ENCODE measurements at places on chromosomes 5 and 9. TPM values are rescaled to one million over a fixed set of nuclear protein-coding genes. Genes with fewer than 3 reads are reported as not detected.

PCDHGA8 gene
- 4.2 TPM for total RNA-seq

- DNase-seq = no peak
These were observed 34.7 kb downstream of the SH3RF2 start for GRCh38 chr5:145971108-145971507.

- DNase-seq = no peak
These were observed 66.4 kb downstream of the PIK3R1 start for GRCh38 chr5:68282001-68282400.

DNA sequence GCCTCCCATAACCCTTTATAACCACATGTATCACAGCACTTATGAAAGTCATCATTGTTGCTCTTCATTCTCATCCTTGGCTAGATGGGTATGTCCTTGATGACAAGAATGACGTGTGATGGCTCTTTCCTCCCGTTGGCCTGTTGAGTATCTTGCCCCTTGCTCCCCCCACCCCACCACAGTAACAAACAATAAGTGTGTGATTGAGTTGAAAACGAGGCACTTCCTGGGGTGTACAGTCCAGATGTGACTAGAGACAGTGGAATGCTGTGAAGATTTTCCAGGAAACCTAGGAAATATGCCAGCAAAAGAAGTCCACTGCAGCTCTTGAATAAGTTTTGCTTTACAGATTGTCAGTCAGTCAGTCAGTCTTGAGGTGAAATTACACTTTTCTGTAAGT, 262.5 kb downstream of the ELAVL2 start:
- DNase-seq = no peak

- DNase-seq = no peak
These were observed 1063.5 kb upstream of the DMAC1 start for GRCh38 chr9:8863069-8863468.

DNA sequence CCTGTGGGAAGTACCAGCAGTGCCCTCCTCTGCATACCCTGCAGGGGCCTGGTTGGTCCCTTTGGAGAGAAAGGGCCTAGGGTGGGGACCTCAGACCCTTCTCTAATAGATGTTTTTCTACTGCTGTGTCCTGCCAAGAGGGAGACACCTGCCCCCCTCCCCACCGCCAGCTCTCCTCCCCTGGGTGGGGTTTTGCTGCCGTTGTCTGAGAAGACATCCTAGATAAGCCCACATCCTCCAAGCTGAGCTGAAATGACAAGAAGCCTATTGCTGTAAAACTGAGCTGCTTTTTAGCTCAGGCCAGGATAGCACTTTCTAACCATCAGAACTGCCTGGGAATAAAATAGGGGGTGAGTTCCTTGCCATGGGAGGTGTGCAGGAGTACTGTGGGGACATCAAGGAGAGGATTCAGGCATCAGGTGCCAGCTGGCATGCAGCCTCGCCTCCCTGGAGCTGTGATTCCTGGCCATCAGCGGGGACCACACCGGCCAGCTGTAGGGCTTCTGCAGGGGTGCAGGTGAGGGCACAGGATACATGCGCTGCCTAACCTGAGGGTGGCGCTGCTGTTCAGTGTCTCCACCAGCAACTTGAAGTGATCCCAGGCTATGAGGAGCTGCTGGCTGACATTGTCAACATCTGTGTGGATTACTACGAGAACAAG, 37.9 kb downstream of the CYFIP2 start:
- DNase-seq = no peak

DNA sequence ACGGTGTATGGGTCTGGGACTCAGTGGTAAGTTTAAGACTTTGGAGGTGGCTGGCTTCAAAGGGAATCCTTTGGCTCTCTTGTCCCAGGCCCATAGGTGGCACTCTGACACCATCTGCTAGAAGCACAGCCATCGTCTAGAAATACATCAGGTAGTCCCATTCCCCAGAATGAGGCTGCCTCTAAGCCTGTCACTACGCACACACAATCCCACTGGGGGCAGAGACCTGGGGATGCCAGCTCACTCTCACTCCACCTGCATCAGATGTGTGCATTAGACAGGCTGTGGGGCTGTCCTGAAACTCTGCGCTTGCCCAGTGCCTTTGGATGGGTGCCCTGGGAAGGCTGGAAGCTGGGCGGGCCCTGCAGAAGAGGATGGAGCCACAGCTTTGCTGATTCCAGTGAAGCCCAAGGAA, 127.5 kb upstream of the PANK3 start:
- no peak for DNase-seq

PCDH12 gene
- total RNA-seq = 2.2 TPM

GRCh38 chr5:59525957-59526356, 367.6 kb downstream of the PDE4D start:
- no peak for DNase-seq

FCN1 gene
- not detected for total RNA-seq

All from stomach (tissue), 19 donors.